Ureter (tissue), 1 donor: ENCODE measurements at places on chromosomes 4 and X. TPM values are rescaled to one million over a fixed set of nuclear protein-coding genes. Genes with fewer than 3 reads are reported as not detected.
A peak's percentile ranks its signal among the peaks of the same experiment; 100 is the strongest.

- no peak for DNase-seq
Measured at GRCh38 chrX:153903991-153904957, at the start of gene AVPR2. Gene AVPR2, plus strand, starts transcription at chrX:153904673. Its CDS starts 473 bp downstream, at chrX:153905146.

GRCh38 chrX:554271-554670 is 76.3 kb upstream of the SHOX start:
- DNase-seq, result no peak

GRCh38 chrX:110381216-110381615 is 22.6 kb downstream of the RTL9 start:
- no peak for DNase-seq

DNA sequence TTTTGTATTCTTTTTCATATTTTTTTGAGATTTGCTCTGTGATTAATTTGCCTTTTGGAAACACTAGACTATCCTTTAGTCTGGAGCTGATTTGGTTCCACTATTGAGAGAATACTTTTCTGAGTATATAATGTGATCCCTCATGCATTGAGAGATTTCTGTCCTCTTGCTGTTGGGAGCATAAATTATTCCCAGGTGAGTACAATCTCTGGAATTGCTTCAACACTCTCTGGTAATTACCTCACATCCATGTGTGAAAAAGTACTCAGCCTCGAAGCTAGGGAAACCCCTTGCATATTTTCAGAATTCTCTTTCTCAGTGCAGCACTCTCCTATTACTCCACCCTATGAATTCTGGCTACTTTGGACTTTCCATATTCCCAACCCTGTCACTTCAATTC is 550.0 kb downstream of the RAPGEF2 start:
- no peak for DNase-seq

- no peak for DNase-seq
Measured at GRCh38 chrX:103817502-103817901, 14.6 kb downstream of the RAB9B start.

GRCh38 chrX:40108959-40109287 is 11.2 kb upstream of the BCOR start:
- peak; percentile 76 for DNase-seq

GRCh38 chr4:160570271-160570670 is 1467.4 kb downstream of the RAPGEF2 start:
- no peak for DNase-seq

Gene RWDD4
- 17.3 TPM for total RNA-seq

Gene OR13H1
- not detected for total RNA-seq

Gene TEX13B
- not detected for total RNA-seq

Gene NWD2
- total RNA-seq, result 0.36 TPM
